ENCODE measurements at places on chromosomes 12 and 14. TPM values are rescaled to one million over a fixed set of nuclear protein-coding genes. Genes with fewer than 3 reads are reported as not detected.

Gene MYF6
- not detected for total RNA-seq

Gene KLRG1
- 0.85 TPM for total RNA-seq

Gene L3HYPDH
- 14.2 TPM for total RNA-seq

Gene COX6A1
- 333 TPM for total RNA-seq

DNA sequence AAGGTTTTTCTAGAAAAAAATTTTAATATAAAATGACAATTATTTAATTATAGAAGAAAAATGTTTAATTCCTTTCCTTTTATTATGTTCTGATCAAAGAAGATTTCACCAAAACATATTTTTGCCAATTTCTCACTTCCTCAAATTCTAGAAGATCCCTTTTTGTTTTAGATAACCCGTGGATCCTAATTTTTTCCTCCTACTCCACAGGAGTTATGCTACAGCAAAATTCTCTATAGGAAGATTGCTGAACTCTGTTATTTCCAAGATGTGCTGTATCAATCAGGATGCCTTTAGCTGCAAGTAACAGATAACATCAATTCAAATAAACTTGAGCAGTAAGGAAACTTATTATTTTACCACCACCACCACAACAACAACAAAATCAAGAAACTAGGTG, 3.8 kb upstream of the SNX6 start:
- peaks cover 7% of the 10 kb centered on the region for H3K36me3 ChIP-seq
- no peak overlapping the region for H3K27ac ChIP-seq
- DNase-seq, result no peak
- H3K4me3 ChIP-seq, result no peak overlapping the region

DNA sequence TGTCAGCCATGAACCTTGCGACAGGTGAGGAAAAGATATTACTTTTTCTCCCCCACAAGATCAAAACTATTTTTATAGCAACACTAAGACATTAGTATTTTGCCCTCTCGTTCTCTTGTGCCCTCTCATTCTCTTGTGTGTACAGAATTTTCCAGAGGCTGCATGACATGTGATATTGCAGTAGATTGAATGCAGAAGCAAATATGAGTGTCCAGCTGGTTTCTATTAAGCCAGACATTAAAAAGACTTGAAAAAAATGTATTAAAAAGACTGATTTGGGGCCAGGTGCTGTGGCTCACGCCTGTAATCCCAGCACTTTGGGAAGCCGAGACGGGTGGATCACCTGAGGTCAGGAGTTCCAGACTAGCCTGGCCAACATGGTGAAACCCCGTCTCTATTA, 63.7 kb upstream of the ZFP36L1 start:
- DNase-seq, result no peak
- no peaks in the 10 kb centered on the region for H3K4me1 ChIP-seq
- H3K27ac ChIP-seq, result no peak overlapping the region
- no peaks in the 10 kb centered on the region for H3K27me3 ChIP-seq
- no peak overlapping the region for H3K4me3 ChIP-seq
- H3K36me3 ChIP-seq, result no peaks in the 10 kb centered on the region

DNA sequence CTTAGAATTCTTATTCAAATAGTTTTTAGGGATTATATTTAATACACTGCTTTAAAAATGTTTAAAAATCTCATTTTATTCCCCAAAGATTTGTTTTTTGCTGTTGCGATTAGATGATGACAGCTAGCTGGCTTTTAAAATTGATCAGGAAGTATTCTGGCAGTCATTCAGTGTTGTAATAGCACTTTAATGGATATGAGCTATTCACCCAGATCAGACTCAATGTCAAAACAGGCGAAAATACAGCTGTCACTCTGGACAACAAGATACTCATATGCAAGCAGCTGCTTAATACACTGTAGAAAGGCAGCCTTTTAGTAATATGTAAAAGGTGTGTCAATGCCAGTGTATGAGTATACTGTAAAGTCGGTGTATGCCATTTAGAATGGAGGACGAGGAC, 91.7 kb downstream of the NPAS3 start:
- H3K4me1 ChIP-seq, result no peaks in the 10 kb centered on the region
- H3K27ac ChIP-seq, result no peak overlapping the region
- no peaks in the 10 kb centered on the region for H3K27me3 ChIP-seq
- H3K4me3 ChIP-seq, result no peak overlapping the region

GRCh38 chr12:81564237-81564636, 194.9 kb downstream of the PPFIA2 start:
- H3K36me3 ChIP-seq, result no peaks in the 10 kb centered on the region
- H3K4me1 ChIP-seq, result no peaks in the 10 kb centered on the region
- H3K4me3 ChIP-seq, result no peak overlapping the region
- no peak for DNase-seq
- H3K27me3 ChIP-seq, result no peaks in the 10 kb centered on the region

- no peaks in the 10 kb centered on the region for H3K4me1 ChIP-seq
- no peak overlapping the region for H3K4me3 ChIP-seq
- H3K36me3 ChIP-seq, result no peaks in the 10 kb centered on the region
- peaks cover 16% of the 10 kb centered on the region for H3K27me3 ChIP-seq
- DNase-seq, result no peak
Observed at GRCh38 chr12:132207083-132207775, 63.0 kb downstream of the NOC4L start.

DNA sequence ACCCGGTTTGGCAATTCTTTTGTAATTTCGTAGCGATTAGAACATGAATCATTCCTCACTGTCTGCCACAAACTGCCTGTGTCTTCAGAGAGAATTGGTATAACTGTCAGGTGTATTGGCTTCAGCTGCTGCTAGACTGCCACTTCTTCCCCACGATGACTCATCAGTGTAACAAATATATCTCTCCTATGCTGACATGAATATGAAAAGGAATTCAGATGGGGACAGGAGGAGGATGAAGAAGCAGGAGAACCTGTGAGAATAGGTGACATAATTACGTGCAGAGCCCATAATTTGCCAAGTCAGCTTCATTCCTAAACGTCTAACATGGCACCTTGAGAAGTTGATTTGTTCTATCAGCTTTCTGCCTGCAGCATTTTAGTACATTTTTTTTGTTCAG, 64.9 kb downstream of the FRMD6 start:
- no peak overlapping the region for H3K4me3 ChIP-seq
- H3K27me3 ChIP-seq, result no peaks in the 10 kb centered on the region
- H3K27ac ChIP-seq, result no peak overlapping the region

GRCh38 chr12:106045251-106045674, 93.5 kb downstream of the NUAK1 start:
- no peak overlapping the region for H3K27ac ChIP-seq
- H3K4me1 ChIP-seq, result no peaks in the 10 kb centered on the region
- no peak for DNase-seq
- peaks cover 17% of the 10 kb centered on the region for H3K27me3 ChIP-seq

- DNase-seq, result no peak
- peaks cover 53% of the 10 kb centered on the region for H3K4me1 ChIP-seq
- H3K27me3 ChIP-seq, result no peaks in the 10 kb centered on the region
- H3K4me3 ChIP-seq, result peak overlapping the region; percentile 21
Observed at GRCh38 chr12:103947871-103948555, 17.7 kb upstream of the TDG start.

DNA sequence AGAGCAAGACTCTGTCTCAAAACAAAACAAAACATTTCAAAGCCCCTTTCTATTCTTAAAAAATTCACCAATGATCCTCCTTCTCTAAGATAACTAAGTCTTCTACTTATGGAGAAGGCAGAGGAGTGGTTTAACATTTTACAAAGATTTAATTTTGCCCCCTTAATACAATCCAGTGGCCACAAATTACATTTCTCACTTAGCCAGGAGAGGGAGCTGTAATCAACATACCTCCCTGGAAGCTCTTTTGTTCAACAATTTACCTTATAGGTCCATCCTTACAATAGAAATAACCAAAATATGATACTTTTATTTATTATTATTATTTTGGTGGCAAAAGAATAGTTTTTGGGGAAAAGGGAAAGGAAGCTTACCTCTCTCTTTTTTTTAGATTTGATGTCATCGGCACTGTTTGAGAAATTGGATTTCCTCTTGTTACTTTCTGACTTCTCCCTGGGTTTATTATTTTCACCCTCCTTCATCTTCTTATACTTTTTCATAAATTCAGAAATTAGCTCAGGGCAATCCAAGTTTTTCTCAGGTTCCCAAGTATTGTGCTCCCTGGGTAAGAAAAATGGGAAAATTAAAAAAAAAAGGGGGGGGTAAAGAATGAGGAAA, 28.1 kb downstream of the CBX5 start:
- H3K36me3 ChIP-seq, result peaks cover 64% of the 10 kb centered on the region
- no peak for DNase-seq
- H3K27ac ChIP-seq, result no peak overlapping the region
- no peaks in the 10 kb centered on the region for H3K27me3 ChIP-seq
- no peak overlapping the region for H3K4me3 ChIP-seq
- peaks cover 10% of the 10 kb centered on the region for H3K4me1 ChIP-seq

DNA sequence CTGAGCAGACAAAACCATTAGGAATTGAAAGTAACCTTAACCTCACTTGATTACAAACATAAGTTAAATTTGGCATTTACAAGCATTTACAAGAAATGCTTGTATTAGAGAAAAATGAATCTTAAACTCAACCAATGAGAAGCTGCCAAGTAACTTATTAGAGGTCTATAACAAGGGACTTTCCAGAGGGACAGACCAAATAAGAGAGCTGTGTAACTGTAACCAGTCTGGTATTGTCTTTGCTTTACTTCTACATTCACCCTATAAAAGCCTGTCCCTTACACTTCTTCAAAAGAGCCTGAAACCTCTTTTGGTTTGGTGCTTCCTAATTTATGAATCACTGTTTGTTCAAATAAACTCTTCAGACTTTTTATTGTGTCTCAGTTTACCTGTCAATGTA, 450.0 kb upstream of the FAR2 start:
- H3K36me3 ChIP-seq, result no peaks in the 10 kb centered on the region
- DNase-seq, result no peak
- no peaks in the 10 kb centered on the region for H3K27me3 ChIP-seq
- no peak overlapping the region for H3K27ac ChIP-seq
- no peaks in the 10 kb centered on the region for H3K4me1 ChIP-seq

DNA sequence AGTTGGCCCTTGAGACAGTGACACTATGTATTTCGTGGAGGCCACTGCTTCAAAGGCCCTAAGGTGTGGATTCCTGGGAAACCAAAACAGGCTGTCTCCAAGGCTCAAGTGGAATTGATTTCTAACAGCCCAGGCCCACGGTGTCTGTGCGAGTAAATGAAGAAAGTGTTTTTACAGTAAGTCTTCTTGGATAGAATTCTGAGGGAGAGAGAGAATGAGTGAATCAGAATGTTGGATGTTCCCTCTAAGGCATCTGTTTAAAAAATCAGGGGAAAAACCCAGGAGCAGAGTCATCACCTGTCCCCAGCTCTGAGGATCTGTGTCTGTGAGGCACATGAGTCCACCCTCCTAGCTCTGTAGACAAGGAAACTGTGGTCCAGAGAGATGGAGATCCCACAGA, 22.3 kb upstream of the BDKRB1 start:
- H3K27me3 ChIP-seq, result no peaks in the 10 kb centered on the region
- no peaks in the 10 kb centered on the region for H3K36me3 ChIP-seq
- no peaks in the 10 kb centered on the region for H3K4me1 ChIP-seq
- no peak overlapping the region for H3K27ac ChIP-seq

DNA sequence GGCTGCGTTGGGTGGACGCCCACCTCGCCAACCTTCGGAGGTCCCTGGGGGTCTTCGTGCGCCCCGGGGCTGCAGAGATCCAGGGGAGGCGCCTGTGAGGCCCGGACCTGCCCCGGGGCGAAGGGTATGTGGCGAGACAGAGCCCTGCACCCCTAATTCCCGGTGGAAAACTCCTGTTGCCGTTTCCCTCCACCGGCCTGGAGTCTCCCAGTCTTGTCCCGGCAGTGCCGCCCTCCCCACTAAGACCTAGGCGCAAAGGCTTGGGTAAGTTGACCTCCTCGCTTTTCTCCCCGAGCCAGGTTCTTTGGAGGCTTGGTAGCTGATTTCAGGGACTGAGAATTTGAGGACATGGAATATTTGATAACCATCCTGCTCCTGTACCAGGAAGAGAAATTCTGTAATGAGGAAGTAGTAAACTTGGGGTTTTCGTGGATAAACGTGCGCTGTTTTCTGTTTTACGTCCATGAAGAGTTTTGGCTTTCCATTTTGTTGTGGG, 530 bp downstream of the APAF1 start:
- peaks cover 35% of the 10 kb centered on the region for H3K36me3 ChIP-seq
- peaks cover 32% of the 10 kb centered on the region for H3K4me1 ChIP-seq
- DNase-seq, result peak; percentile 16
- H3K27ac ChIP-seq, result peak overlapping the region; percentile 79
- H3K27me3 ChIP-seq, result no peaks in the 10 kb centered on the region

GRCh38 chr14:52043690-52044089, 25.2 kb downstream of the NID2 start:
- no peak overlapping the region for H3K4me3 ChIP-seq
- peaks cover 19% of the 10 kb centered on the region for H3K4me1 ChIP-seq
- DNase-seq, result no peak
- H3K27ac ChIP-seq, result no peak overlapping the region
- no peaks in the 10 kb centered on the region for H3K36me3 ChIP-seq

GRCh38 chr12:18165889-18166288, 75.9 kb upstream of the RERGL start:
- H3K36me3 ChIP-seq, result peaks cover 5% of the 10 kb centered on the region
- peaks cover 12% of the 10 kb centered on the region for H3K4me1 ChIP-seq
- H3K4me3 ChIP-seq, result peak overlapping the region; percentile 2
- peak overlapping the region; percentile 69 for H3K27ac ChIP-seq
- no peaks in the 10 kb centered on the region for H3K27me3 ChIP-seq
- DNase-seq, result no peak

DNA sequence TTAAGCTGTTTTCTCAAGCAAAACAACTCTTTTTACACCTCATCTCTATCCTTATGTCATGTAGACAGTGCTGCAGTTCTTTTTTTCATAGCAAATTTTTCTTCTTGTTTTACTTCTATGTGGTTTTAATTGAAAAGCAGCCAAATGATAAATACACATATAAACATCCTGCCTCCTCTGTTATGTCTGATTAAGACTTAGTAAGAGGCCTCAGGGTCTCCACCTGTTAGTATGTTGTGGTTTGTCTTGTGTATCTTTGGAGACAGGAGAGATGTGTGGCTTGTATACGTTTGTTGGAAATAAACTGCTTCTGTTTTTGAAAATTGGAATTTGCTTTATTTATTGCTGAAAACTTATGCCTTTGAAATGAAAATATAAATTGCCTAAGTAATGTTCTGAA, 32.0 kb downstream of the PEX5 start:
- H3K27me3 ChIP-seq, result peaks cover 4% of the 10 kb centered on the region
- no peaks in the 10 kb centered on the region for H3K36me3 ChIP-seq
- no peak for DNase-seq
- no peaks in the 10 kb centered on the region for H3K4me1 ChIP-seq
- no peak overlapping the region for H3K4me3 ChIP-seq

GRCh38 chr12:95480230-95480629, 6.3 kb downstream of the METAP2 start:
- H3K4me3 ChIP-seq, result no peak overlapping the region
- no peak for DNase-seq
- peaks cover 84% of the 10 kb centered on the region for H3K36me3 ChIP-seq
- H3K4me1 ChIP-seq, result peaks cover 40% of the 10 kb centered on the region
